ENCODE measurements at places on chromosomes 7 and 10. TPM values are rescaled to one million over a fixed set of nuclear protein-coding genes. Genes with fewer than 3 reads are reported as not detected.

SMO gene
- total RNA-seq: 11.7 TPM

CALML5 gene
- 32.6 TPM for total RNA-seq

C7orf33 gene
- total RNA-seq: not detected

KEL gene
- 2.7 TPM for total RNA-seq

HOXA5 gene
- 0.24 TPM for total RNA-seq

GRCh38 chr7:49522111-49522510, 251.3 kb upstream of the VWC2 start:
- H3K4me3 ChIP-seq: no peak overlapping the region
- H3K4me1 ChIP-seq: no peaks in the 10 kb centered on the region
- H3K27ac ChIP-seq: no peak overlapping the region
- no peak for DNase-seq
- H3K36me3 ChIP-seq: no peaks in the 10 kb centered on the region
- no peaks in the 10 kb centered on the region for H3K27me3 ChIP-seq

- no peak overlapping the region for H3K27ac ChIP-seq
- no peak for DNase-seq
- no peaks in the 10 kb centered on the region for H3K27me3 ChIP-seq
- H3K4me3 ChIP-seq: no peak overlapping the region
These were observed 288.2 kb downstream of the WDR37 start for GRCh38 chr10:1344408-1344807.

TRIL gene
- 0.99 TPM for total RNA-seq

COL1A2 gene
- total RNA-seq: 55.3 TPM

HKDC1 gene
- total RNA-seq: 15.3 TPM

ZNF727 gene
- total RNA-seq: 0.24 TPM

GRCh38 chr7:155425011-155425340, 33.0 kb upstream of the EN2 start:
- H3K4me1 ChIP-seq: no peaks in the 10 kb centered on the region
- H3K4me3 ChIP-seq: no peak overlapping the region
- DNase-seq: no peak
- H3K36me3 ChIP-seq: no peaks in the 10 kb centered on the region
- no peak overlapping the region for H3K27ac ChIP-seq

TAS2R3 gene
- 0.52 TPM for total RNA-seq

DNA sequence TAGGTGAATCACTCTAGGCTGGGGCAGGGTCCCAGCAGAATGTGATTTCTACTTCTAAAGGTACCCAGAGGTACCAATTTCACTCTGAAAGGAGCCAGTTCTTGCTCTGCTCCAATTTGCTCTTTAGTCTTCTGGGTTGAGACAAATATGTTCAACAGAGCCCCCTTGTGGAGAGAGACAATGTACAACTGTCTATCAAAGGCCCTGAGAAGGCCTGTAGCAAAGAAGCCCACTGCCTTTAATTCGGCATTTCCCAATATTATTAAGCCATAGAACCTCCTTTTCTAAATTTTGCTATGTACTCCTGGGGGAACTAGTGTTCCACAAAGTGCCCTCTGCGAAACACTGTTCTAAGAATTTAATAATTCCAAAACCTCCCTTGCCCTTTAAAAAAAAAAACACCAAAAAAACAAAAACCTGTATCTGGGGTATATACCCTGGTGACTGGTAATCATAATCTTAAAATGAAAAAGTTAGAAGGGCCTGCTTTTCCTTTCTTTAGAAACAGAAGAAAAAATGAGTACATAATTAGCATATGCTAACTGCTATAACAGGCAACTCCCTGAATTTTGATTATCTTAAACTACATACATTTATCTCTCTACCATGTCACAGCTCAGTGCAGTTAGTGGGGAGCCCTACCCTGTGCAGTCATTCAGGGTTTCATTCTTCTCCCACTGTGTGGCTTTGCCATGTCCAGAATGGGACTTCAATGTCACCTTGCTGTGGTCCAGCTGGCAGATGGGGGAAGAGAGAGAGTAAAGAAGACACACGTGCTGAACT, 160.9 kb upstream of the BMPER start:
- H3K27me3 ChIP-seq: no peaks in the 10 kb centered on the region
- no peaks in the 10 kb centered on the region for H3K36me3 ChIP-seq
- DNase-seq: no peak
- H3K4me3 ChIP-seq: no peak overlapping the region
- H3K27ac ChIP-seq: peak overlapping the region; percentile 56

POMZP3 gene
- 2.1 TPM for total RNA-seq

GRCh38 chr10:70561558-70561957, 41.0 kb downstream of the PRF1 start:
- no peak overlapping the region for H3K4me3 ChIP-seq
- peaks cover 9% of the 10 kb centered on the region for H3K4me1 ChIP-seq
- H3K36me3 ChIP-seq: no peaks in the 10 kb centered on the region
- no peak for DNase-seq
- no peak overlapping the region for H3K27ac ChIP-seq

ADRB1 gene
- 0.14 TPM for total RNA-seq

- peaks cover 8% of the 10 kb centered on the region for H3K4me1 ChIP-seq
- DNase-seq: no peak
- H3K36me3 ChIP-seq: no peaks in the 10 kb centered on the region
- no peak overlapping the region for H3K27ac ChIP-seq
- peaks cover 94% of the 10 kb centered on the region for H3K27me3 ChIP-seq
These were observed 60.3 kb upstream of the LBX1 start for GRCh38 chr10:101289541-101289940.

GRCh38 chr7:33809228-33809627, 96.1 kb upstream of the BMPER start:
- no peak overlapping the region for H3K27ac ChIP-seq
- DNase-seq: no peak
- no peak overlapping the region for H3K4me3 ChIP-seq
- no peaks in the 10 kb centered on the region for H3K36me3 ChIP-seq
- no peaks in the 10 kb centered on the region for H3K27me3 ChIP-seq

C10orf67 gene
- 0.05 TPM for total RNA-seq

EMX2 gene
- 0.09 TPM for total RNA-seq

GRCh38 chr7:16068183-16068582, 353.2 kb downstream of the CRPPA start:
- H3K27ac ChIP-seq: no peak overlapping the region
- H3K4me3 ChIP-seq: no peak overlapping the region
- H3K36me3 ChIP-seq: no peaks in the 10 kb centered on the region
- no peaks in the 10 kb centered on the region for H3K4me1 ChIP-seq
- no peaks in the 10 kb centered on the region for H3K27me3 ChIP-seq
- DNase-seq: no peak

TMEM26 gene
- total RNA-seq: 3.4 TPM

GRCh38 chr7:138796038-138796615, 1.7 kb upstream of the TMEM213 start:
- H3K4me1 ChIP-seq: no peaks in the 10 kb centered on the region
- no peak for DNase-seq
- H3K36me3 ChIP-seq: no peaks in the 10 kb centered on the region
- no peak overlapping the region for H3K27ac ChIP-seq
- peaks cover 2% of the 10 kb centered on the region for H3K27me3 ChIP-seq

SH2D4B gene
- total RNA-seq: 0.09 TPM

- no peaks in the 10 kb centered on the region for H3K4me1 ChIP-seq
- H3K4me3 ChIP-seq: no peak overlapping the region
- DNase-seq: peak; percentile 4
- no peaks in the 10 kb centered on the region for H3K36me3 ChIP-seq
- H3K27me3 ChIP-seq: no peaks in the 10 kb centered on the region
These were observed 20.6 kb downstream of the HYAL4 start for GRCh38 chr7:123865517-123866117.

- DNase-seq: no peak
- no peaks in the 10 kb centered on the region for H3K27me3 ChIP-seq
- no peak overlapping the region for H3K4me3 ChIP-seq
- H3K4me1 ChIP-seq: peaks cover 5% of the 10 kb centered on the region
- no peaks in the 10 kb centered on the region for H3K36me3 ChIP-seq
These were observed 23.5 kb upstream of the GPR141 start for GRCh38 chr7:37659971-37660565.

SSC4D gene
- 0.71 TPM for total RNA-seq

DNA sequence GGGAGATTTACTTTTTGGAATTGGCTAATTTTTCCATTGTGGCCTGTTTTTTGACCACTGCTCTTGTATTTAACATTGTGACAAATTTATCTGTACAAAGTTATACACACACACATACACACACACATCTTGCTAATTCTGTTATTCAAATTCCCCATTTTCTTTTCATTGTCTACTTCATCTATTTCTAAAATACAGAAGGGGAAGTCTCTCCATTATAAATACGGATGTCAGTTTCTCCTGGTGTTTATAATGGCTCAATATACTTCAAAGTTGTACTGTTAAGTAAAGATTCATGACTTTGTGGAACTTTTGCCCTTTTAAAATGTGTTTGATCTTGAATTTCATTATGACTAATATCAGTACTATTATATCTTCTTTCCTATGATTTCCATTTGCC, 81.0 kb downstream of the CNOT4 start:
- no peak overlapping the region for H3K27ac ChIP-seq
- no peaks in the 10 kb centered on the region for H3K4me1 ChIP-seq
- peaks cover 2% of the 10 kb centered on the region for H3K36me3 ChIP-seq
- no peaks in the 10 kb centered on the region for H3K27me3 ChIP-seq

- no peak for DNase-seq
- no peaks in the 10 kb centered on the region for H3K4me1 ChIP-seq
- H3K27ac ChIP-seq: no peak overlapping the region
- no peaks in the 10 kb centered on the region for H3K36me3 ChIP-seq
- peaks cover 2% of the 10 kb centered on the region for H3K27me3 ChIP-seq
These were observed 175.3 kb upstream of the RHEB start for GRCh38 chr7:151694828-151695580.

- no peaks in the 10 kb centered on the region for H3K27me3 ChIP-seq
- peak; percentile 38 for DNase-seq
- no peaks in the 10 kb centered on the region for H3K36me3 ChIP-seq
- H3K4me3 ChIP-seq: no peak overlapping the region
These were observed 228.1 kb upstream of the PFKP start for GRCh38 chr10:2839081-2839725.

- H3K27ac ChIP-seq: no peak overlapping the region
- H3K27me3 ChIP-seq: no peaks in the 10 kb centered on the region
- H3K36me3 ChIP-seq: no peaks in the 10 kb centered on the region
- no peaks in the 10 kb centered on the region for H3K4me1 ChIP-seq
- no peak overlapping the region for H3K4me3 ChIP-seq
- no peak for DNase-seq
These were observed 247.3 kb downstream of the SEMA3A start for GRCh38 chr7:83947260-83947659.

DNA sequence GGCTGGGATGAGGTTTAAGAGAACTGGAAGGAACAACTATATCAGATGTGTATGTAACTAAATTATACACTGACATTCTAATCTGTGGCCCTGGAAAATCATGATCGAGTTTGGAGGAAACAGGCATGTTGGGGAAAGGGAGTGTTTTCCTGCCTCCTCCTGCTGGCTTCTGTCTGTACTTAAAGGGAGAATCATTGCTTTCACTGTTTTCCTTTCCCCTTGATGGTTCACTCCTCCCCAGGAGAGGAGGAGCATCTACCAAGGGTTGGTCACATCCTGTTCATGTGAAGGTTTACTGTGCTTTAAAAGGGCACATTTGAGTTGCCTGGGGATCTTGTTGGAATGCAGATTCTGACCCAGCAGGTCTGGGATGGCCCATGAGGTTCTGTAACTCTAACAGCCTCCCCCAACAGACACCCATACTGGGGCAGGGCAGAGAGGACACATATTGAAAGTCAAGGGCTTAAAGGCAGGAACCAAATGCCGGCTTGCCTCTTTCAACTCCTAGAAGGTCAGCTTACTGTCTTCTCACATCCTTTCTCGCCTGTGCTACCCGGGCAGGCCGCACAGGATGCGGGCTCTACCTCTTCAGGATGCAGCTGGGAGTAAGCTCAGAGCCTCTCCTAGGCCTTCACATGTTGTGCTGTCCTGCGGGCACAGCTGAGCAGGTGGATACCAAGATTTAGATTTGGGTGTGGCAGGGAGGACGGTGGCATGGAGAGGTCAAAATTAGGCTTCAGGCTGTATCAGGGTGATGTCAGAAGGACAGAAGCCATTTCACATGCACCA, 694.8 kb downstream of the KCNMA1 start:
- no peaks in the 10 kb centered on the region for H3K36me3 ChIP-seq
- no peaks in the 10 kb centered on the region for H3K4me1 ChIP-seq
- DNase-seq: no peak
- H3K27ac ChIP-seq: no peak overlapping the region

ANKMY2 gene
- total RNA-seq: 18.2 TPM

DNA sequence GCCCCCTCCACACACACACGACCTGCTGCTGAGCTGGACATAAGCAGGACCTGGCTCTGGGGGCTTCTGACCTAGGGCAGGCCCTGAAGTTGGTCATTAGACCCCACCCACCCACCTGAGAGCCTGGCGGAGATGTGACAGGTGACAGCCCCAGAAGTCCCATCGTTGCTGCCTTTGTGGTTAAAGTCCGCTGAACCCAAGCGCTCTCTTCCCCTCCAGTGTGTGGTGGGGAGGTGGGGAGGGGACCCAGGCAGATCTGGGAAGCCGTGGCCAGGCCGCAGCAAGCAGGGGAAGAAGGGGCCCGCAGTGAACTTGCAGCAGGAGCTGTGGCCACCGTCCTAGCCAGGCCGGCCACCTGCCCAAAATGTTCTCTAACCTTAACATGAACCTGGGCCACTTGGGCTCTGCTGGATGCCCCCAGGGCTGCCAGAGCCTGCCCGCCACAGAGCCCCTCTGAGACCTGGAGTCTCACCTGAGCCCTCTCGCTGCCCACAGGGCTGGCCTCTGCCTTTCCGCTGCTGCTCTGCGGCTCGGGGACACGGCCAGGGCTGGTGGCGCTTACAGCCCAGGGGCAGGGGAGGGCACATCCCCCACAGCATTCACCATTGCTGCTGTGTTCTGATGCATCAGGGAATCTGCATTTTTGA, 65.1 kb downstream of the LHPP start:
- H3K4me1 ChIP-seq: no peaks in the 10 kb centered on the region
- H3K27me3 ChIP-seq: no peaks in the 10 kb centered on the region
- DNase-seq: no peak
- no peak overlapping the region for H3K4me3 ChIP-seq
- no peaks in the 10 kb centered on the region for H3K36me3 ChIP-seq

SPDYE6 gene
- total RNA-seq: not detected

DNA sequence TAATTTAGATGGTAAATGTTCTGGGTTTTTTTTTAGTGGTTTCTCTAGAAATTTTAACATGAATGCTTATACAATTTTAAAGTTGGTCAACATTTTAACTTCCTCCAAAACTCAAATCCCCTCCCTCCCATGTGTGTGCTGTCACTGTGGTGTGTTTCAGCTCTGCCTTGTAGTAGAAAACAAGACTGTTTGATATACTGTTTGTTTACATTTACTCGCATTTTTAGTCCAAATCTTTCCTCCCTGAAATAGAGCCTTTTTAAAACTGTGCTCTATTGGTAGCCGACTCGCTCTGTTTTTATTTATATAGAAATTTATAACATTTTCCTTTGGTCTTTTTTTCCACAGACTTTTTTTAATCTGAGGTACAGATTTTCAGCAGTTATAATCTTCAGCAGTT, 19.3 kb downstream of the PROSER2 start:
- H3K4me1 ChIP-seq: peaks cover 3% of the 10 kb centered on the region
- H3K4me3 ChIP-seq: no peak overlapping the region
- H3K27me3 ChIP-seq: peaks cover 9% of the 10 kb centered on the region
- H3K36me3 ChIP-seq: no peaks in the 10 kb centered on the region
- no peak overlapping the region for H3K27ac ChIP-seq

Measured in thymus (tissue), 14 donors.